ENCODE measurements at places on chromosomes 12 and 14.

DNA sequence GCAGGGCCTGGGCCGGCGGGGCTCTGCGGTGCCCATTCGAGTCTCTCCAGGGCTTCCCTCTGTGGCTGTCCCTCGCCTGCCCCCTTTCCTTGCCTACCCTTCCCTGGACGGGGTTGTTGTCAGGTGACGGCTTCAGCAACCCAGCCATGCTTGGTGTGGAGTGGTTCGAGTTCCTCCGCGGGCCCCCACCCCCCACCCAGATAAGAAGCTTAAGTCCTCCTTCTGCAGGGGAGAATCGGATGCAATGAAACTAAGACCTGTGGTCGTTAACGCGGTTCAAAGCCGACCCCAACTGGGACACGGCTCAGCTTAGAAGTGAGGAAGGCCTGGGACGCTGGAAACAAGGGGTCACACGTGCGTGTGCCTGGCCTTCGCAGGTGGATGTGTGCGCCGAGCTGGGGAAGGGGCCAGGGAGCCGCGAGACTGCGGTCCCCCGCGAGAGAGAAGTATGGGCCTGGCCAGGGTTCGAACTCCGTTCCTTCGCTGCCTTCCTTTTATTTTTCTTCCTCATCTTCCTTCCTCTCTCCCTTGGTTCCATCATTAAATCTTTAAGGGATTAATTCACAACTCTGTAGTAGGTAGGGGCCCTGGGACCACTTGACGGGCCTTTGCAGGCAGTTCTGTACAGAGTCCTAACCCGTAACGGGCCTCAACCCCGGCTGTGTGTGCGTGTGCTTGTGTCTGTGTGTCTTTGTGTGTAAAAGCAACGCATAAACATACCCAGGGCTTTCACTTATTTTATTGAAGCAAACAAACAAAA, 3.5 kb downstream of the TTC6 start:
- peak; percentile 81 for DNase-seq

- DNase-seq, result no peak
Observed at GRCh38 chr12:120240495-120240833, 25.1 kb downstream of the PXN start.

GRCh38 chr12:90871726-90872096, 83.3 kb downstream of the CCER1 start:
- no peak for DNase-seq

DNA sequence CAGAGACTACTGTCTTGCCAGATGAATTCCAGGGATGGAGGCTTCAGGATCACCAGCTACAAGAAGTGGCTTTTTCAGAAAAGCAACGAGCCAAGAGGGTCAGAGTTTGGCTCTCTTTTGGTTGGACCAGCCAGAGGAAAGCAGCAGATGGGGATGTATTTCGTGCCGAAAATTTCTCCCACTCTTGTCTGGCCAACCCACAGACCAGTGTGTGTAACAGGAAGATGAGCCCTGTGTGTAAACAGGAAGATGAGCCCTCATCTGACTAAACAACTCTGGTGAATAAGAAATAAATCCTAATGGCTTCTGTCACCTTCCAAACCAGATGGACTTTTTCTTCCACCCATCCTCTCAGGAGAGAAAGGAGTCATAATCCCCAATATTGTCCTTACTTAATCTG, 13.1 kb downstream of the GPR68 start:
- no peak for DNase-seq

DNA sequence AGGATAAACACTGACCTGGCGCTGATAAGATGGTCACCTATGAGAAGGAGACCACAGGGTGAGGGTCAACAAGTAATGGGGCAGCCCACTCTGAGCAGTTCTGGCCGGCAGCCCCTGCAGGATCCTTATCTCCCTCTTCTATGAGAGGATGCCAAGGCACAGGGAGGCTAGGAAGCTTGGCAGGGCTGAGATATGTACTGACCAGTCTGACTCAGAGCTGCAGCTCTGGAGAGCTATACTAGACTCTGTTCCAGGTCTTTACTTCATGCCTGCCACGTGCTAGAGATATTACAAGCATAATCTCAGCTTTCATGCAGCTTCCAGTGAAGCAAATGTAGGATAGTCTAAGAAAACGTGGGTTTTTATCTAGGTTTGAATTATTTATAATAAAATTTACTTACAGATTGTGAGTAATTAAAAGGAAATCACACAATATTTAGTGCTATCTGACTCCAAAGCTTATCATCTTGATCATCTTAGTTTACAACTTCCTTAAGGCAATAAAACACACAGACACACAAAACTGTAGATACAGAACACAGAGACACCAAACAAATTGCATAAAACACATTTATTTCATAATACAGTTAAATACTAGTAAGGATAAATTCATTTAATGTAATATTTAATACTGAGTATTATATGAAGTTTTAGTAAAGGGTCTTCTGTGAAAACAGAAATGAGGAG, 32.3 kb downstream of the GIT2 start:
- DNase-seq, result no peak

- no peak for DNase-seq
Observed at GRCh38 chr14:89461256-89461655, 44.2 kb upstream of the FOXN3 start.

DNA sequence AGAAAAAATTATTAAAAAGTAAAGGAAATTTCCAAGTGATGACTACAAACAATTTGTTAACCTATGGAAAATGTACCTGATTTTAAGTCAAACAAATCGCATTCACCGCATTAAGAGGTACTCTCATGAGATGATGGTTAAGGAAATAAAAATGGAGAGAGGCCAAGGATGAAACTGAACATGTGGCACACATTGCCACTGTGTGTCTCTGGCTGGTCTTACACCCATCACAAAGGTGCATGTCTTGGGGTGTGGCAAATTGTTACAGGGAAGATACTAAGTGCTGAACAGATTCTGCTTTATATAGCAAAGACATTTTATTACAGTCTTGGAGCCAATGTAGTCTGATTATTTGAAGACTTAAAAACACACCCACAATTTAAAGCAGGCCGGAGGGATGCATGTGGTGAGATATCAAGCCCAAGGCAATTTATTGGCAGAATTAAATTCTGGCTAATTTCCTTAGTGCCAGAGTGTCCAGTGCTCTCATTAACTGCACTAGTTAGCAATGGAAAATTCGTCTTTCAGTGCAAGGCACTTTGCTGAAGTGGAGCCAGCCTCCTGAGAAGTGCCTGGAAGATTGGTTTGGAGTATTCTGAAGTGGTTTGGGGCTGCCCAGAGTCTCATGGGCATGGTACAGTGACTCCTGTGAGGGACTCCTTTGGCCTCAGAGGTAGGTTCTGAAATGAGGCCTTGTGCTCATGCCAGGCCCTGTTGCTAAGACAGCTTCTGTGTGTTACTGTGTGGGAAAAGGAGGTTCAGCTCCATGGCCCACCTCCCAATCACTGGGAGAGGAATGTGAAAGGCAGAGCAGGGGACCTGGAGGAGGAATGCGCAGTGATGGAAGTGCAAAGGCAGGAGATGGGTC, 166.9 kb downstream of the BRMS1L start:
- peak; percentile 100 for DNase-seq
